CD14-positive monocyte (primary cell): ENCODE measurements at places on chromosomes 6 and 20. TPM values are rescaled to one million over a fixed set of nuclear protein-coding genes. Genes with fewer than 3 reads are reported as not detected.

The VSX1 gene
- polyA plus RNA-seq = not detected

The VGLL2 gene
- polyA plus RNA-seq = not detected

The IRAK1BP1 gene
- polyA plus RNA-seq = 0.04 TPM

The GPRC6A gene
- polyA plus RNA-seq = not detected

The TMEM244 gene
- polyA plus RNA-seq = not detected

The GSTA1 gene
- polyA plus RNA-seq = not detected
